Right kidney (tissue), 9 donors: ENCODE measurements at places on chromosomes 1 and 21.
A peak's percentile ranks its signal among the peaks of the same experiment; 100 is the strongest.

DNA sequence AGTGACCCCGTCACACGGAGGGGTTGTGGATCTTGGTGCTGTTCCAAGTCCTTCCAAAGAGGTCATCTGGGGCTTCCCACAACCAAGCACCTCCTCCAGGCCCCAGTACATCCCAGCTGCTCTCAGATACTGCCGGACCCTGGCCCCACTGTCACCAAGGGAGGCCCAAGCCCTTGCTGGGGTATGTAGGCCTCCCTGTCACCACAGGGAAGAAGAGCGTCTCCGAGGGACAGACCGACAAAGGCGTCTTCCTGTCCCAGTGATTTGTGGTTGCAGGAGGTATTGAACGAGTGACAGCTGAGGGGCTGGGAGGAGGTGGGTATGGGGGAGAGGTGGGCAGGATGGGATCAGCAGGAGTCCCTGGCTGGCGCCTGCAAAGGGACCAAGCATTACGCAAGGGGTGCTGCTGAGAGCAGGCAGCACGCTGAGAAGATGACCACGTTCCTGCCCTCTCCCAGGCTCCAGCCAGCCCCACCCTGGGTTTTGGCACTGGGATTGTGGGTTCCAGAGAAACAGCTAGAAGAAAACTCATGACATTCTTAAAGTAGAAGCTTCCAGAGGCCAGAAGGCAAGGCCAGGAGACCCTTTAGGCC is 29.7 kb downstream of the LRP8 start:
- DNase-seq: no peak

DNA sequence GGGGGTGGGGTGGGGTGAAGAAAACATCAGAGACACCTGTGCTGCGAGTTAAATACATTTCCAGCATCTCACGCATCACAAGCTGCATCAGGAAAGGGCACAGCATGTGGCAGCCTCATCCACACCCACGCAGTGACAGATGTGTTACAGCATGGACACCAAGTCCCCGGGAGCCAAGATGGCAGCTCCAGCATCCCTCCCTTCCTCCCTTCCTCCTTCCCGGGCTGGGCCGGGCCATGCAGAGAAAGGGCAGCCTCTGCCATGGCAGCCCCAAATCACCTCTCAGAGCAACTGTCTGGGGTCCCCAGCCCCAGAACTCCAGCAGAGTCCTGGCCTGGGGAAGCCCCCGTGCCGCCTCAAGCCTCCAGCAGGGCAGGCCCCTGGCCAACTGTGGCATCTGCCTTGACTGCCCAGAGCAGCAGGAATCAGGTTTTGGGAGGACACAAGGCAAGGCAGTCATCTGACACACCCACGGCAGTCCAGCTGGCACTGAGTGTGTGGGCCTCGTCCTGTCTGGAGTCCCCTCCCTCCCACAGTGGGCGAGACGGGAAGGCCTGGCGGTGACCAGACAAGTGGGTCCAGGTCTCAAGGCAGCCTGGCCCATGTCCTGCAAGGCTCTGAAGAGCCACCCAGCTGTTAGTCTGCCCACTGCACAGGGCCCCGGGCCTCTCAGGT is 6.2 kb downstream of the SMIM1 start:
- no peak for DNase-seq

GRCh38 chr1:68057564-68057963 is 7.1 kb upstream of the DIRAS3 start:
- no peak for DNase-seq

- DNase-seq: no peak
Observed at GRCh38 chr21:39000496-39000895, 182.8 kb downstream of the PSMG1 start.

GRCh38 chr1:229028544-229028943 is 242.4 kb upstream of the RAB4A start:
- DNase-seq: no peak

DNA sequence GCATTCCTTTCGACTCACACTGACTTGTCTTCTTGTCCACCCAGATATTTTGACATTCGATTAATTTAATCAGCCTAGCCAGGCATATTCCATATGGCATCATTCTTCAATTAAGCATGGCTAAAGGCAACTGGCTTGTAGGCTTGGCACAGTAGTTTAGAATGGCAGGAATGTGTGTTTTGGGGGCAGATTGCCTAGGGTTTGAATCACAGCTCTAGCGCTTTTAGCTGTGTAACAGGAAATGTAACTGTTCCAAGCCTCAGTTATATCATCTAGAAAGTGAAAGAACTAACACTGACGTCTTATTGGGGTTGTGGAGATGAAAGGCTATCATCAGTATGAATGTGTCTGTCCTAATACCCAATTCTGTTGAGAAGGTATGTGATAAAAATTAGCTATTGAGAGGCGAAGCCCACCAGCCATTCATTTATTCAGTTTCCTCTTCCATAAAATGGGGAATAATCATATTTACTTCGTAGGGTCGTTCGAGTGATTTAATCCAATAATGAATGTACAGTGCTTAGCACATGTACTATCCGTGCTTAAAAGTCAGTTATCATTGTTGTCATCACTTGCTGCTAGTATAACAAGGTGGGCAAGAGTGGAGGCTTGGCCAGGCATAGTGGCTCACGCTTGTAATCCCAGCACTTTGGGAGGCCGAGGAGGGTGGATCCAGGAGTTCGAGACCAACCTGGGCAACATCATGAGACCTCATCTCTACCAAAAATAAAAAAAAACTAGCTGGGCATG is 41.6 kb upstream of the GRHL3 start:
- no peak for DNase-seq

GRCh38 chr1:29177022-29177705 is 4.5 kb downstream of the SRSF4 start:
- no peak for DNase-seq

- DNase-seq: no peak
Observed at GRCh38 chr1:37575692-37576091, 19.0 kb downstream of the DNALI1 start.

GRCh38 chr1:170494369-170494768 is 37.6 kb upstream of the GORAB start:
- DNase-seq: no peak

DNA sequence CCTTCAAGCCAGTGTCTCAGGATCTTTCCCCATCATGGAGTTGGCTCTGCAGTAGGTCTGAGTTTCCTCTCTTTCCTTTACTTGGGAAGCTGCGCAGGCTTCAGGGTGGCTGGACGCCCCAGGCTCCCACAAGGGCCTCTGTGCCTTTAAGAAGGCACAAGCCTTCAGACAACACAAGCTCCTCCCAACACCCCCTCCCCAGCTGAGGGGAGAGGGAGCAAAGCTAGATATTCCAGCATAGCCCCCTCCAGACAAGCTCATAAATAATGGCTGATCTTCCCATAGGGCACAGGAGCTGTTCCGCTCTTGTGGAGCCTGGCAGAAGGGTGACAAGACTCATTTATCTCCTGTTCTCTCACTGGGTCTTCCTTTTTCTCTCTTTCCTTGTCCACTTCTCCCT is 27.9 kb upstream of the ATP2B4 start:
- DNase-seq: no peak

GRCh38 chr1:229030630-229031029 is 240.3 kb upstream of the RAB4A start:
- no peak for DNase-seq

- no peak for DNase-seq
Observed at GRCh38 chr1:12296623-12297022, 66.8 kb downstream of the VPS13D start.

DNA sequence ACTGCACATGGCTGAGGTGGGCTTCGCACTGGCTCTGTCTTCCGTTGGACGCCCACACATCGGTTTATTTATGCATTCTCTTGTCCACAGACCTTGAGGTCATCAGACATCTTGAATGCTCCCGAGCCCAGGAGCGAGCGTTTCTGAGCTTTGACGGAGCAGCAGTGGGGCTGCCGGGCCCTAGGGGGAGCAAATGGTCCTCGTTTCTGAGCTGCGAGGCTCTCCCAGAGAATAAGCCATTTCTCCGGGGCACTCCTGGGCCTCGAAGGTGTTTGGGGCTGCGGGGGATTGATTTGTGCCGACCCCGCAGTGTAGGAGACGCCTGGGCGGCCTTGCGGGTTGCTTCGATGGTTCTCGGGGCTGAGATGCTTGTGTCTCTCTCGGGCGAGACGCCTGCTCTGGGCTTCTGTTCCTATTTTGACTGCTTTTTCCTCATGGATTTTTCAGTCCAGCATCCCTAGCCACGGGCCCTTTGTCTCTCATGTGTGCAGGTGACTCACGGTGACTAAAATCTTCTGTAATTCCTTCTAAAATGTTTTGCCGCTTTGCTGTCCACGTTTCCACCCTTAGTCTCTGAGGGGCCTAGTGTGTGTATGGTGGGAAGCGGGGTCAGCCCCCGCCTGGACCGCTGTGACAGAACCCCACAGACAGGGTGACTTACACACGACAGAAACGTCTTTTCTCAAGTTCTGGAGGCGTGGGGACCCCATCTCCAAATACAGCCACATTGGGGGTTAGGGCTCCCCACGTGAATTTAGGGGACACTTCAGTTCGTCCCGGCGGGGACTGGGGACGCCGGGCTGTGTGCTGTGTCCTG is 62.1 kb downstream of the FAAP20 start:
- DNase-seq: peak; percentile 74

DNA sequence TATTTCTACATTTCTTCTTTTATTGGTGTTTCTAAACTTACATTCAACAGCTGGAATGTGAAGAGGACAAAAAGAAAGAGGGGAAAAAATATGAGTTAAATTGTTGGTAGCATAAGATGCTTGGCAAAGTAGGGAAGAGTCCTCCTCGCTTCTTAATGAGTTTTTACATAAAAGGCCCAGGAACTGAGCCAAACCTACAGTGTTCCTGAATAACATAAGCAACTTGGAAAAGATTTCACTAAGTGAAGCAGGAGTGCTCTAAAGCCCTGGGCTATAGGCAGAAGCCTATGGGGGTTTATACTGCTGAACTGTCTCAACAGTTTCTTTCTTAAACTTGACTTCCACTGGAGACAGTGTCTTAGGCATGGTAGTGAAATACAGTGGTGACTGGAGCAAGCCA is 115.0 kb upstream of the USP25 start:
- DNase-seq: no peak

DNA sequence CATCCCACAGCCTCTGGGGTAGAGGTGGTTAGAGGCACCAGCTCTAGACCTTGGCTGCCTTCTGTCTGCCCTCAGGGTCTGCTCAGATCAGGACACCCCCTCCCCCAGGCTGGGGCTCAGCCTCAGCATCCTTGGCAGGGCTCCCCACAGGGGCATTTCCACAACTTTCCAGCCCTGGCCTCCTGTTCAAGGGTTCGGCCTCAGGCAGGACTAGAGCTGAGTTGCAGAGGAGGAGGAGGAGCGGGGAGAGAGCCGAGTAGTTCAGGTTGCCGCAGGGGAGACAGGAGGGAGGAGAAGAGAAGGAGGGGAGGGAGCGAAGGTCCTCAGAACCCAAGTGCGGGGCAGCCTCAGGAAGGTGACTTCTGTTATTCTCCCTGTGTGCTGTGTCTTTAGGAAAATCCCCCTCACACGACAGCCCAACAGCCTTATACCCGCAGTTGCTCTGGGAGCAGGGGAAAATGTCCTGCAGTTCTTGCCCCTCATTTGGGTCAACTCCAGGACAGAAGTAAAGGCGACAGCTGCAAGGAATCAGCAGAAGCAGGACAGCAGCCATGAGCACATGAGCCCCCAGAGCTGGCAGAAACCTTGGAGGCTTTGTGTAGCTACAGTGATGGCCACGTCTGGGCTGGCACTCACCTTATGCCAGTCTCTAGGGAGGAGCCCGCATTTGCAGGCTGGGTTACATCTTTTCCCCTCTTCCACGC is 46.5 kb upstream of the TENT5B start:
- peak; percentile 71 for DNase-seq

DNA sequence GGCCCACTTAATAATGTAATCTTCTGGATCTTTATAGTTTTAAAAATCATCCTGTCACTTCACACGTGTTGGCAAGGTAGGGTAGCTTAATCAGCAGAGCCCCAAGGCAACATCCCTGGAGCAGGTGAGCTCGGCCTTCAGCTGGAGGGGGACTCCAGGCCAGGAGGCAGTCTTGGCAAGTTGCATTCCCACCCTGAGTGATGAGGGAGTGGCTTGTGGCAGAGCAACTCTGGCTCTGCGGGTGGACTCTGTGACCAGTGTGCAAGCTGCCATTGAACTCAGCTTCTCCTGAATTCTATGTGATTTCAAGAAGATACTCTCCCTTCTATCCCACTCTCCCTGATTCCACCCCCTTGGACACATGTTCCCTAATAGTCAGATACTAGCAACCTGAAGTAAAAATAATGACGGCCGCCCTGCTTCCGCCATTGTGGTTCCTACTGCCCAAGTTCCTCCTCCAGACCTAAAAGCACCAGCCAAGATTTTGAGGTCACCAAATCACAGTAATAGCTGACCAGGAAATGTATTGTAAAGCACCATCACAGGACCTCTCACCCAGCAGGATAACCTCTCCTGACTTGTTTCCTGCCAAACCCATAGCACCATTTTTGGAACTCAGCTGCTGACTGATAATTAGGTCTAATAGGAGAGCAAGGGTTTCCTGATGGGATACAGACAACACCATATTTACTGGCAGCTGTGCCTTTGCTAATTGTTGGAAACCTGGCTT is 11.5 kb upstream of the LYST start:
- no peak for DNase-seq

DNA sequence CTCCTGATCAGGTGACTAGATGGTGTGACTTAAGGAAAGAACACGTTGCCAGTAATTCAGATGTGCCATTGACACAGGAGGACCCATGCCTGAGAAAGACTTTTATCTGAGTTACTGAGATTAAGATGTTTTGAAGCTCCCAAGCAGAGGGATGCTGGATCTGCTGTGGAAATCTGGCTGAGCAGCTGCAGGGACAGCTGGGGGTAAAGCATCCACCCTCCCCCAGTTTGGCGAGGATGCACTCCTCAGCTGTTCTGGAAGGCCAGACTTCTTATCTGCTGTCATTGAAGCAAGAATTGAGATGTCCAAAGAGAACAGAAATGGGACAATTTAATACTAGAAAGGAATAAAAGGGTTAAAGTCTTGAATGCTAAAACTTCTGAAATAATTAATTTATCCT is 25.7 kb downstream of the TTC3 start:
- DNase-seq: no peak

DNA sequence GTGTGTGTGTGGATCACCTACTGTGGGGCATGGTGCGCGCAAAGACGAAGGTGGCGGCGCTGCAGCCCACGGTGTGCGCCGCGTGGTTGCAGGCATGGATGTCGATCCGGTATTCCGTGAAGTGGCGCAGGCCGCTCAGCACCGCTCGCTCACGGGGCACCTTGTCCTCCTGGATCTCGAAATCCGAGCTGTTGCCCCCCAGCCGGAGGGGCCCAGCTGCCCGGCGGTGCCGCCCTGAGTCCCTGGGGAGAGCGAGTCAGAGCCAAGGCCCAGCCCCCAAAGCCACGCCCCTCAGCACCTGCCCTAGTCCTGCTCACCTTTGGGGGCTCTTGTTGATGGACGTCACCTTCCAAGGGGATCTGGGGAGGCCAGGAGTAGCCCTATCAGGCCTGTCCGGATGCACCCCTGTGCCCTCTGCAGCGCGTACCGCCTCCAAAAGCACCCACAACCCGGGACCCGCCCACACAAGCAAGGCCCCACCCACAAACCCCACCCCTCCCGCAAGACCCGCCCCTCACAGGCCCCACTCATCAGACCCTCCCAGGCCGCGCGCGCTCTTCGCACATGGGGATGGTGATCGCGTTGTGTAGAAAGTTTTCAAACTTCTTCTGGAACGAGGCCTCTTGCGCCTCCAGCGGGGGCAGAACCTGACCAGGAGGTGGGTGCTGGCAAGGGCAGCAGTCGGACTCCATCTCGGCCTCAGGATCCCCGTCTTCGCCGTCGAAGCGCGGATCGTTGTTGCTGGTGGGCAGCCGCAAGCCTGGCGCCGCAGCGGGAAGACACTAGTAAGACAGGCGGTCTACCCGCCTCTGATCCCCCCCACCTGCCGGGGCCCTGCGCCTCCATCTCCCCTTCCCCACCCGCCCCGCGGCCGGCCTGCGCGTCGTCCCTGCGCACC is 13.6 kb downstream of the INSRR start:
- no peak for DNase-seq

GRCh38 chr1:75258351-75258750 is 124.2 kb downstream of the LHX8 start:
- no peak for DNase-seq

GRCh38 chr21:44534688-44535087 is 5.3 kb downstream of the KRTAP10-1 start:
- DNase-seq: no peak
